Common myeloid progenitor, CD34-positive (primary cell): ENCODE measurements at places on chromosomes 12 and 14.

DNA sequence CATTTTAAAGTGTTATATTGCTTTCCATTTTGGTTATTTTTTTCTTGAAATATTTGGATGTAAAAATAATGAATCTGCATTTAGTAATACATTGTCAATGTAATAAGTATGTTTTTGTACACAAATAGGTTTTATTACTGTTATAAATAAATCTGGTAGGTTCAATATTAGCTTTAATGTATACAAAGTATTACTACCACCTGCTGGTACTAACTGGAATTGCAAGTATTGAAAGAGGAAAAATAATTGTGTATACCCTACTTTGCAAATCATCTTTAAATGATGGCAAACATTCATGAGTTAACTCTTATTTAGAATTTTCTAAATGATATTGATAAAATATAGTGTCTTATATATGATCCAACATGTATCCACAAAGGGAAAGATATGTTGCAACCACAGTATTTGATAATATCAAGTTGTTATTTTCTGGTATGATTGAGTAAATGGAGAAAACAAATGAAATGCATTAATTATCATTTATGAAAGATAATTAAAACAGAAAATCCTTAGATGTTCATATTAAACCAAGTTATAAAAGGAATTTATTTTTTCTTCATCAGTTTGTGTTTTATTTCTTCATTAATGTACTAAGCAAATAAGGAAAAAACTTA lies 3.2 kb downstream of the OR4K2 start:
- peak; percentile 2 for DNase-seq

DNA sequence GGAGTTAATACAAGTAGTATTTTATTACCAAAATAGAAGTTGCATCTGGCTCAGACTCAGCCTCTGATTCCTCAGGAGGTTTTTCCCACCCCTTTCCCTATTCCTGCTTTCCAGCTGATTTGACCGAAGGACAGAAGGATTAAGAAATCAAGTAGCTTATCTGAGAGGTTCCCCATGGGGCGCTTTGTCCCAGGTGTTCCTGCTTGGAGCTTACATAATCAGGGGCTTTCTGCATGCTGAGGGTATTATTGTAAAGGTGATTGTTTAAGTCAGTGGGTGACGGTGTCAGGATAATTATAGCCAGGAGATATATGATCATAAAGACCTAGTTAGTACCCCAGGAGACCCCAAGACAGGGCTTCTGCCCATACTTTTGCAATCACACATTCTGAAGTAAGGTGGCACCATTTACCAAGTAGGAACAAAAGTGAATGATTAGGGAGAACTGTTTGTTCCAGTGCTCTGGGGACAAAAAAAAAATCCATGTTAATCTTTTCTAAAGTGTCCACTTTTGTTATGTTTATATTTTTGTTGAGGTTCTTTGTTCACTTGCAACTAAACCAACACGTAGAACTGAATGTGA lies 921.3 kb downstream of the NRXN3 start:
- DNase-seq = no peak

GRCh38 chr14:95189367-95190132 lies 32.2 kb upstream of the DICER1 start:
- DNase-seq = no peak

DNA sequence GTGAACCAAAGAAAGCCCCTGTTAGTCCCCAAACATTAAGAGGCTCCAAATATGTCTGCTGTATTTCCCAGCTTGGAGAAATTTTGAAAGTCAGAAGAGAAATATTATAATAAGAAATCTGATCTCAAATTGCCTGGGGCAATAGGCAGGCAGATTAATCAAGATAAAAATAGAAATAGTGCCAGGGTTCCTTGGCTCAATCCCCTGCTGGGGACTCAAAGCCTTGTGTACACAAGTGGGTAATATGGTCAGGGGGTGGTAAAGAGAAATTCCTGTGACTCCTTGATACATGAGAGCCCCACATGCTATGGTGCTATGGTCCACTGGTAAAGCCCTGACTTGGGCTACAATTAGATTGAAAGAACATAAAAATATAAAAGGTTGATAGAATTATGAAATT lies 41.3 kb upstream of the ARID2 start:
- no peak for DNase-seq

DNA sequence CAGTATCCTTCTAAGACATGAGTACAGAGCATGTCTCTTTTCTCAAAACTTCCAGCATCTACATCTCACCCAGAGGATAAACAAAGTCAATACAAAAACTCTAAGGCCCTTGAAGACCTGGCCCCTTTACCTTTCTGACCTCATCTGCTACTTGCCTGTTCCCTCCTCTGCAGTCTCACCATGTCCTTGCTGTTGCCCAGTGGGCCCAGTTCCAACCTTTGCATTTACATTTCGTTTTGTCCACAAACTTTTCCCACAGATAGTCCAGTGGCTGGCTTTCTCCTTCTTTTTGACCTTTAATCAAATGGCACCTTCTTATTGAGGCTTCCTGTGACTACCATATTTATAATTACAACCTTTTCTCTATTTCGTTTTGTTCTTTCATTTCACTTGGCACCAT lies 1.6 kb downstream of the IRAK4 start:
- DNase-seq = no peak

DNA sequence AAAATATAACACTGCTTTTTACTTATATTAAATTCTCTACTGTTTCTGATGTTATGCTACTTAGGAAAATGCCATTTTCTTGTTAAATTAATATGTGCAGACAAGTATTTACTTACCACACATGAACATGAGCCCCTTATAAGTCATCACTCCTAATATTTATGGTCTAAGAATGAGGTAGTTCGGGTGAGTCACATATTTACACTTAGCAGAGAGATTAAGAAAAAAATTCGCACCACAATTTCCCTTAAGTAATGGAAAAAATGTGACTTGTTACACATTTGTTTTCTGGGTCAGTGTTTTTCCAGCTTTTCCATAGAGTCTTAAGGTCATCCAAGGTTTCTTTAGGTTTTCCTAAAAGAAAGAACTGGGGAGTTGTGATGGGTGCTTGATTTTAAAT lies 68.3 kb downstream of the RERG start:
- DNase-seq = peak; percentile 7

GRCh38 chr12:18849080-18849479 lies 111.2 kb downstream of the CAPZA3 start:
- no peak for DNase-seq

GRCh38 chr12:113844495-113845210 lies 121.5 kb downstream of the RBM19 start:
- DNase-seq = no peak

- DNase-seq = no peak
These were observed 32.9 kb downstream of the FBXW8 start for GRCh38 chr12:116943419-116944372.

- DNase-seq = no peak
These were observed 161.3 kb upstream of the TMCC3 start for GRCh38 chr12:94811611-94812010.

DNA sequence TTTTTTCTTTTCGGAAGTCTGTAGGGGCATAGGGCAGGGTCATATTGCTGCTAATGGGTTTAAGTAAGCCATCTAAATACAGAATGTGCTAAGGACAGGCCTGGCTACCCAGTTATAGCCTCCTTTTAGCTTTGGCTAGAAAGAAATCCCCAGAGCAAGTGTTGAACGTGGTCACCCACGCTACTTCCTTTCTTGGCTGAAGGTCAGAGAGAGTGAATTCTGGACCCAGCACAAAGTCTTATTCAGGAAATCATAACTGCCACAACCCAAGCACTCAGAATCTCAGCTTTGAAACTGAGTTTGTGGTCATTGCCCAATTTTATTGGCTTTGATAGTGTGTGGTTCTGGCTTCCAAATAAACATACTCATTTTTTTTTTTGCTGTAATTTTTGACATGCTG lies 542.1 kb upstream of the ATP2B1 start:
- peak; percentile 33 for DNase-seq

GRCh38 chr12:20004952-20005351 lies 363.4 kb upstream of the PDE3A start:
- DNase-seq = no peak

GRCh38 chr14:52131640-52132320 lies 62.9 kb upstream of the NID2 start:
- DNase-seq = peak; percentile 90

DNA sequence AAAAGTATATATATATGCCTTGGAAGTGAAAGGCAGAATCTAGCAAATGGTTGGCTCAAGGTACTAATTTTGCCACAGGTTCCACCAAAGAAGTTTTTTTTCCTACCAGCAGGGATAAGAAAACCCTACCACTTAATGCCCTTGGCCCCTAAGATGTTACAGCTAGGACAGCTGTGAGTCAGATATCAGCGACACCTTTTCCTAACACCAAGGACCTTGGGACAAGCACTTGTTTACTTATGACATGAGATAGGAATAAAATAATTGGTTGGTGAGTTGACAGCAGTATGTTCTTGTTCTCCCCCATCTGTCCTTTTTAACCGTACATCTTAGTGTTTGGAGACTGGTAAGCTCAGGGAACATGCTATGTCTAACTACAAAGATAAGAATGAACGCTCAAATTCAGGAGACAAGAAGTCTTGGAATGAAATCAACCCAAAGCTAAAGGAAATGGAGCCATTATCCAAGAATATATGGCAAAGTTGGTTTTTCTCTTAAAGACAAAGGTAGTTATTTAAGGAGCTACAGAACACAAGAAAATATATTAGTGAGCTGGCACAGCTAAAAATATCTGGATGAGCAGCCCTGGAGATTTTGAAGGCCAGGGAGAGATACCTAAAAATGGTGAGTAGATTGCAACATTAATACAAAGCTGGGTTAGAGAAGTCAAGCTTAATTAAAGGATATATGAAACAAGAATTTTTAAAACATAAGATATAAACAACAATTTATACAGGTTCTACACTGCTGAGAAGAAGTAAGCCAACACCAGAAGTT lies 126.8 kb downstream of the TMTC1 start:
- no peak for DNase-seq

GRCh38 chr14:42027271-42027670 lies 420.6 kb downstream of the LRFN5 start:
- DNase-seq = no peak

DNA sequence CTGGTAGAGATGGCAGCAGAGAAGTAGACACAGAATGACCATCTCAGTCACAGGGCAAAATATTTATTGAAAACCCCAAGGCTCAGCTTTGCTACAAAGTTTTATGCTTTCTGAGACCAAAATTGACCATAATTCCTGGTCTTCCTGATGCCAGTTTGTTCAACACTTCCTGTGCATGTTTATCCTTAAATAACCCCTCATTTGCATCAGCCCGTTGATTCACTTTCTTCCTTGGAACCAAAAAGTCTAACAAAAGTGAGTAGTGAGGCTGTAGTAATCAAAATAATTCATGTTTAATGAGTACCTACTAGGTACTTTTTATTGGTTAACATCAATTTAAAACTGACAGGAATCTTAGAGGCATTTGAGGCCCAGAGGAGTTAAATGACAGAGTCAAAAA lies 51.7 kb downstream of the TRHDE start:
- DNase-seq = no peak

GRCh38 chr14:91509878-91510170 lies 286 bp downstream of the PPP4R3A start:
- DNase-seq = no peak

GRCh38 chr12:105769486-105769885 lies 369.3 kb downstream of the NUAK1 start:
- no peak for DNase-seq

DNA sequence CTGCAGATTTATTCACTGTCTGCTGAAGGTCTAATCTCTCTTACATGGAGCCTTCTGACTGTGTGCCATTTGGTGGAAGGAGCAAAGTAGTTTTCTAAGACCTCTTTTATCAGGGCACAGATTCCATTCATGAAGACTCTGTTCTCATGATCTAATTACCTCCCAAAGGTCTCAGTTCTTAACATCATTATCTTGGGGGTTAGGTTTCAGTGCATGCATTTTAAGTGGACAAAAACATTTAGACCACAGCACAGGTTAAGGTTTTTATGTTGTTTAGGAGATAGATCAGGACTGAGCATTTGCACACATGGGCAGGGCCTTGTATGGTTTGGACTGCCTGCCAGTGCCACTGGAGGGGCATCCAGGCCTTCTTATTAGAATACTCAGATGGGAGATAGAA lies 746.1 kb downstream of the C12orf50 start:
- DNase-seq = no peak

DNA sequence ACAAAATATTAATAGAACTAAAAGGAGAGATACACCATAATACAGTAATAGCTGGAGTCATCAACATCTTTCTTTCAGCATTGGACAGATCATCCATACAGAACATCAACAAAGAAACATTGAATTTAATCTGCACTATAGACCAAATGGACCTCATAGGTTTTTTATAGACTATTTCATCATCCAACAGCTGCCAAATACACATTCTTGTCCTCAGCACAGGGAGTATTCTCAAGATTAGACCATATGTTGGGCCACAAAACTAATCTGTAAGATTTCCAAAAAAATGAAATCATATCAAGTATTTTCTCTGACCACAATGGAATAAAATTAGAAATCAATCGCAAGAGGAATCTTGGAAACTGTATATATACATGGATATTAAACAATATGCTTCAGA lies 86.9 kb downstream of the FSCB start:
- DNase-seq = no peak

DNA sequence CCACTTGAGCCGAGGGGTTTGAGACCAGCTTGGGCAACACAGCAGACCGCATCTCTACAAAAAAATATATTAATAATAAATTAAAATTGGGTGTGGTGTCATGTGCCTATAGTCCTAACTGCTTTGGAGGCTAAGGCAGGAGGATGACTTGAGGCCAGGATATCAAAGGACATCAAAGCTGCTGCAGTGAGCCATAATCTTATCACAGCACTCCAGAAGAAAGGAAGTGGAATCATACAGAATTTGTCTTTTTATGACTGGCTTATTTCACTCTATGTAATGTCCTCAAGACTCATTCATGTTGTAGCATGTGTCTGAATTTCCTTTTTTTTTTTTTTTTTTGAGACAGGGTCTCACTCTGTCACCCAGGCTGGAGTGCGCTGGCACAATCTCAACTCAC lies 43.9 kb upstream of the NUDT4 start:
- DNase-seq = no peak

DNA sequence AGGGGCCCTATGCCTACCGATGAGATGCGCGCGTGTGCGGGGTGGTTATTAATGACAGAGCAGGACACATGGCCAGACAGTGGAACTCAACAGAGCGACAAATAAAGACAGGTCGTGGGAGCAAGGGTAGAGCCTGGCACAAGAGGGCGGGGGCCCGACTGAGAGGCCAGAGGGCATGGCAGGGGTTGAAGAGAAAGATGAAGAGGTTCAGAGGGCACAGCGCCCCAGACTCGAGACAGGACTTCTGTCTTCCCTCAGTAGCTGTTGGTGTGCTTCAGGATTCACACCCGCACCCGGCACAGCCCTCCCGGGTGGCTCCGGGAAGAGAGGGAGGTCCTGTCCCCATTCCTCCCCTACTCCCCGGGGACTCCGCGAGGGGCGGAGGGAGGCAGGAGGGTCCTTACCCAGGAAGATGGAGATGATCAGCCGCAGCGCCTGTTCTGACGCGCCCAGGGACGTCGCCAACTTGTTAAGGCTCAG lies 366 bp downstream of the LPCAT3 start:
- peak; percentile 35 for DNase-seq

DNA sequence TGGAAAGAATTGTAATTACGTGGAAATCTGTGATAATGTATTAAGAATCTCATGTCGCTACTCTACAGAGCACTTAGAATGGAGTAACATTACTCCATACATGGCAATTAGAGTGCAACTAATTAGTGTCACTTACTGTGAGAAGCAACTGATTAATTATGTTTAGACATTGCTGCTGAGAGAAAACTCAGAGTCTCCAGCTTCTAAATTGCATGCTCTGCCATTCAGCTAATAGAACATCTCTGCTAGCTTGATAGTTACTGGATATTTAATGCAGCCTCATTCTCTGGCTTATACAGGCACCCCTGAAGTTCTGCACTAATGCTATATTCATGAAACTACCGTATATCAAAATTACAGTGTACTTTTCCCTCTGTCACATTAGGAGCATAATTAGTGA lies 338.4 kb downstream of the ADAMTS20 start:
- DNase-seq = no peak
